ENCODE measurements at places on chromosomes 1 and 21.

GRCh38 chr1:2555634-2556276 is 416 bp upstream of the TNFRSF14 start:
- H3K27me3 ChIP-seq, result no peaks in the 10 kb centered on the region
- DNase-seq, result no peak
- peak overlapping the region; percentile 52 for H3K4me3 ChIP-seq
- peaks cover 15% of the 10 kb centered on the region for H3K4me1 ChIP-seq

DNA sequence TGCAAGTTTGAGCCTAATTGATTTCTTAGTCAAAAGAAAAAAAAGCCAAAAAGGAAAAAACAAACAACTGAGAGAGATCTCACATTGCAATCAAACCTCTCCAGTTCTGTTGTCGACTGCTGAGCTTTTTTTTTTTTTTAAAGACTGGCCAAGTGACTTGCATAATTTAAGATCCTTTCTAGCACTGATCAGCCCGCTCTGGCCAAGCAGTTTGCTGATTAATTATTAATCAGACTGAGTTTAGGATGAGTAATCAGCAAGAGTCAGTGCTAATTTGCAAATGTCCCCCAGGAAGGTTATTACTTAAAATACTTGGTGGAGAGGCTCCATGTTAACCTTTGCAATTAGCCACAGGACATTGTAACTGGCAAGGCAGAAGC is 39.3 kb downstream of the HMGB4 start:
- no peak for DNase-seq
- no peaks in the 10 kb centered on the region for H3K4me1 ChIP-seq
- no peak overlapping the region for H3K27ac ChIP-seq
- no peak overlapping the region for H3K4me3 ChIP-seq

- peaks cover 45% of the 10 kb centered on the region for H3K4me1 ChIP-seq
- H3K4me3 ChIP-seq, result no peak overlapping the region
- H3K36me3 ChIP-seq, result no peaks in the 10 kb centered on the region
- DNase-seq, result no peak
Measured at GRCh38 chr1:19067182-19067911, 110.9 kb upstream of the IFFO2 start.

DNA sequence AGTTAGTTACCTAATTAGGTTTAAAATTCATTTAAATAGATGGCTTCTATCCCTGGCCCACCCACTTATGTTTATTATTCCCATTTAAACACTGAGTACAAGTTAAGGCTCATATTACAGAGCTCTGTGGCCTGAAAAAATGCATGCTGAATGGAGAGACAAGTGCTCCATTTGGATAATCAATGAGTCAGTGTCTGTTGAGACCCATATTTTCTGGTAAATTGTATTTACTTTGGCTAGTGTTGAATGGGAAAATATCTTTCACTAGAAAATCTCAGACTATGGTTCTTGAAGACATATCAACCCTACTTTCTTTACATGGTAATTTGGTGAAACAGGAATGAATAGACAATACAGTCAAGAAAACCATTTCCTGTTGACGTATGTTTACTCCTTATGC is 356.0 kb downstream of the S1PR1 start:
- no peak for DNase-seq
- H3K36me3 ChIP-seq, result no peaks in the 10 kb centered on the region
- H3K4me3 ChIP-seq, result no peak overlapping the region
- no peaks in the 10 kb centered on the region for H3K27me3 ChIP-seq

- no peak for DNase-seq
- H3K4me3 ChIP-seq, result no peak overlapping the region
- no peak overlapping the region for H3K27ac ChIP-seq
Measured at GRCh38 chr1:214146523-214146922, 134.4 kb upstream of the SMYD2 start.

DNA sequence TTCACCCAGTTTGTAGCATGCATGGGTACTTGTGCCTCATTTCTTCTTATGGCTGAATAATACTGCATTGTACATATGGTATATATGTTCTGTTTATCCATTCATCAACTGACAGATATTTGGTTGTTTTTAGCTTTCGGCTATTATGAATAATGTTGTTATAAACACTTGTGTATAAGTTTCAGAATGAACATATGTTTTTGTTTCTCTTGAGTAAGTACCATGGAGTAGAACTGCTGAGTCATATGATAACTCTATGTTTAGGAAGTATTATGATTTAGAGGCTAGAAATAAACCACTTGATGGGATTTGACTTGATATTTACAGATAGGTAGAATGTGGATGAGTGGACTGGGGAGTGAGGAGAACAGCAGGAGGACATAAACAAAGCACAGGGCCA is 48.6 kb downstream of the WNT2B start:
- no peaks in the 10 kb centered on the region for H3K36me3 ChIP-seq
- H3K27me3 ChIP-seq, result no peaks in the 10 kb centered on the region
- no peak overlapping the region for H3K4me3 ChIP-seq
- H3K27ac ChIP-seq, result no peak overlapping the region
- DNase-seq, result no peak
- no peaks in the 10 kb centered on the region for H3K4me1 ChIP-seq

DNA sequence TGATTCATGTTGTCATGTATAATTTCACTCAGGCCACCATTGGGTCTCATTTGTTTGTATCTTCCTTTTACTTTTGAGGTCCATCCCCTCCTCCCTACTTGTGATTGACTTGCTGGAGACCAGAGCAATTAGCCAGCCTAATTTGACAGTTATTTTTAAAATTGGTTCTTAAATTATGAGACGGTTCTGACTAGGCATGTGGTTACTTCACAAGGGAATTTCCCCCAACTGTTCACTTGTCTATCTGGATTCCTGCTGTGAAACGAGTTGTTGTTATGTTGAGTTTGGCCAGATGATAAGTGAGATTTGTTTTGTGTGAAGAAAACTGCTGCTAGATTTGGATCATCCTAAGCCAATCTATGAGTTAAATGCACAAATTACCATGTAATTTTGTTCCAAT is 359.1 kb downstream of the BARHL2 start:
- no peaks in the 10 kb centered on the region for H3K36me3 ChIP-seq
- no peak overlapping the region for H3K27ac ChIP-seq
- H3K4me1 ChIP-seq, result no peaks in the 10 kb centered on the region
- no peaks in the 10 kb centered on the region for H3K27me3 ChIP-seq
- no peak for DNase-seq

DNA sequence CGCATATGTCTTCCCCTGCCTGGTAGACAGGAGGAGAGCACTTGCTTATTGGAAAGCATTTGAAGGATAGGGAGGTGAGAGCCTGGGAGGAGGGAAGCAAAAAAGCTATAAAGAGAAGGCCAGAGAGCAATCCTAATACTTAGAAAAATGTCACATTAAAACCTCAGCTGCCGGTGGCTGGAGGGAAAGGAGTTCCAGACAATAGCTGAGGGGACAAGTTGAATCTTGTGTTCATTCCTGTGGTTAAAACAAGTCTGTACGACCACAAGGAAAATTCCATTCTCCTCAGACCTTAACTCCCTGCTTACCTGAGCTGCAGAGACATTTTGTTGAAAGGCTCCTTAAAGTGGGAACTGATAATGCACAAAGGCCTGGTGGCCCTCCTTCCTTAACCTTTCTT is 218.8 kb upstream of the CAMK1G start:
- H3K4me3 ChIP-seq, result no peak overlapping the region
- H3K4me1 ChIP-seq, result no peaks in the 10 kb centered on the region
- H3K36me3 ChIP-seq, result no peaks in the 10 kb centered on the region
- DNase-seq, result no peak
- no peaks in the 10 kb centered on the region for H3K27me3 ChIP-seq

GRCh38 chr1:230563591-230563990 is 78.7 kb upstream of the COG2 start:
- no peak overlapping the region for H3K27ac ChIP-seq
- H3K4me1 ChIP-seq, result no peaks in the 10 kb centered on the region
- H3K27me3 ChIP-seq, result 0 out of 2 replicates have a peak, but pooled peaks cover 3% of the 10 kb centered on the region
- H3K36me3 ChIP-seq, result no peaks in the 10 kb centered on the region
- H3K4me3 ChIP-seq, result no peak overlapping the region
- no peak for DNase-seq

- no peak overlapping the region for H3K27ac ChIP-seq
- H3K36me3 ChIP-seq, result no peaks in the 10 kb centered on the region
- no peaks in the 10 kb centered on the region for H3K27me3 ChIP-seq
- no peaks in the 10 kb centered on the region for H3K4me1 ChIP-seq
- no peak overlapping the region for H3K4me3 ChIP-seq
Measured at GRCh38 chr21:46037331-46038325, 56.1 kb downstream of the COL6A1 start.

- H3K4me1 ChIP-seq, result no peaks in the 10 kb centered on the region
- H3K36me3 ChIP-seq, result no peaks in the 10 kb centered on the region
- no peak overlapping the region for H3K27ac ChIP-seq
- H3K4me3 ChIP-seq, result no peak overlapping the region
- DNase-seq, result no peak
Measured at GRCh38 chr1:229153955-229154548, 116.9 kb upstream of the RAB4A start.

GRCh38 chr1:54272772-54273091 is 72.8 kb downstream of the MRPL37 start:
- H3K27ac ChIP-seq, result no peak overlapping the region
- no peak for DNase-seq
- no peaks in the 10 kb centered on the region for H3K36me3 ChIP-seq
- no peak overlapping the region for H3K4me3 ChIP-seq

DNA sequence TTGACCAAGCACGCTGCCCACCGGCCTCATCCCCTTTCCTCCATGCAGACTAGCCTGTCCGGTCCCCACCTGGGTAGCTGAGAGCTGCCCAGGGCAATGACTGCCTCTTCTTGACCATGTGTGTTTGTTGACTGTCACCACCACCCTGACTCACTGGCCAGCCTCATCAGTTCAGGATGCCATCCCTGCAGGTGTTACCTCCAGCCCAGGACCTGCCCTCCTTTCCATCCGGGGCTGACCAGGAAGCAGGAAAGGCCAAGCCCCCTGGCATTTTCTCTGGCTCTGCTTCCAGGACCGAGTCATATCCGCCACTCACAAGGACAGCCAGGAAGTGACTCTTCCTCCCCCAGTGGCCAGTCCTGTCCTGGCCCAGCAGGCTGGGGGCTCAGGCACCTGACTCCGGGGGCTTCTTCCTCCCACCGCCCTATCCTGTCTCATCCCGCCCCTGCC is 17.1 kb downstream of the EPHA2 start:
- H3K4me1 ChIP-seq, result peaks cover 83% of the 10 kb centered on the region
- H3K36me3 ChIP-seq, result peaks cover 14% of the 10 kb centered on the region
- no peaks in the 10 kb centered on the region for H3K27me3 ChIP-seq

GRCh38 chr1:107979926-107980325 is 14.9 kb upstream of the VAV3 start:
- no peaks in the 10 kb centered on the region for H3K4me1 ChIP-seq
- H3K27ac ChIP-seq, result no peak overlapping the region
- H3K4me3 ChIP-seq, result no peak overlapping the region
- H3K36me3 ChIP-seq, result no peaks in the 10 kb centered on the region

GRCh38 chr1:117698398-117699160 is 92.7 kb downstream of the TENT5C start:
- no peak overlapping the region for H3K27ac ChIP-seq
- H3K36me3 ChIP-seq, result no peaks in the 10 kb centered on the region
- H3K27me3 ChIP-seq, result no peaks in the 10 kb centered on the region
- H3K4me3 ChIP-seq, result no peak overlapping the region
- DNase-seq, result no peak

GRCh38 chr1:21625390-21626190 is 43.6 kb downstream of the RAP1GAP start:
- DNase-seq, result no peak
- peaks cover 3% of the 10 kb centered on the region for H3K4me1 ChIP-seq
- no peak overlapping the region for H3K4me3 ChIP-seq
- H3K36me3 ChIP-seq, result no peaks in the 10 kb centered on the region
- no peaks in the 10 kb centered on the region for H3K27me3 ChIP-seq

- no peaks in the 10 kb centered on the region for H3K36me3 ChIP-seq
- H3K27me3 ChIP-seq, result no peaks in the 10 kb centered on the region
- no peak overlapping the region for H3K27ac ChIP-seq
Measured at GRCh38 chr1:83520797-83521196, 478.1 kb downstream of the TTLL7 start.

DNA sequence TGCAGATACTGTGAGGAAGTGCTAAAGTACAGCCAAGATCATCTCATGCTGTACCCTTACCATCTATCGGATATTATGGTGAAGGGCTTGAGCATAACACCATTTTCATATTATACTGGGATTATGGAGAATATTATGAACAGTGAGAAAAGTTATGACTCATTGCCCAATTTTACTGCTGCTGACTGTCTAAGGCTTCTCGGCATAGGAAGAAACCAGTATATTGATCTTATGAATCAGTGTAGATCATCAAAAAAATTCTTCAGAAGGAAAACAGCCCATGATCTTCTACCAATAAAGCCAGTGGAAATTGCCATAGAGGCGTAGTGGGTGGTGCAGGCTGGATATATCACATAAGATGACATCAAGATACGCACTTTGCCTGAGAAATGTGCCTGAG is 47.7 kb downstream of the PPIAL4G start:
- H3K27me3 ChIP-seq, result no peaks in the 10 kb centered on the region
- no peak for DNase-seq
- no peaks in the 10 kb centered on the region for H3K36me3 ChIP-seq
- no peak overlapping the region for H3K27ac ChIP-seq
- H3K4me1 ChIP-seq, result 0 out of 2 replicates have a peak, but pooled peaks cover 3% of the 10 kb centered on the region
- no peak overlapping the region for H3K4me3 ChIP-seq

DNA sequence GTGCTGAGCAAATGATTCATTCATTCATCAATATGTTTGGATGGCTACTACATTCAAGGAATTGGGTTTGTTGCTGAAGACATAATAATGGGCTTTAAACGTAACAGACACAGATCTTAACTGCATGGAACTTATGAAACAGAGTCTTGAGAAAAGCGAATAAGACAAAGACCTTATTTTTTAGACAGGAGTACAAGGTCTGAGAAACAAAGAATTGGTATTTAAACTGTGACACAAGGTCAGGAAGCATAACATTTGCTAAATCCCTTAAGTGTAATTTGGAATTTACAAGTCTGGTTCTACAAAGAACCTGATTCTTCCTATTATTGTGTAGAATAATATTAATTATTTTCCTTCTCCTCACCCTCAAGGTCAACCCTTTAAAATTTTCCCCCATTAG is 565.4 kb upstream of the RGS18 start:
- no peak overlapping the region for H3K4me3 ChIP-seq
- no peaks in the 10 kb centered on the region for H3K4me1 ChIP-seq
- no peak overlapping the region for H3K27ac ChIP-seq
- no peaks in the 10 kb centered on the region for H3K27me3 ChIP-seq
- H3K36me3 ChIP-seq, result no peaks in the 10 kb centered on the region

DNA sequence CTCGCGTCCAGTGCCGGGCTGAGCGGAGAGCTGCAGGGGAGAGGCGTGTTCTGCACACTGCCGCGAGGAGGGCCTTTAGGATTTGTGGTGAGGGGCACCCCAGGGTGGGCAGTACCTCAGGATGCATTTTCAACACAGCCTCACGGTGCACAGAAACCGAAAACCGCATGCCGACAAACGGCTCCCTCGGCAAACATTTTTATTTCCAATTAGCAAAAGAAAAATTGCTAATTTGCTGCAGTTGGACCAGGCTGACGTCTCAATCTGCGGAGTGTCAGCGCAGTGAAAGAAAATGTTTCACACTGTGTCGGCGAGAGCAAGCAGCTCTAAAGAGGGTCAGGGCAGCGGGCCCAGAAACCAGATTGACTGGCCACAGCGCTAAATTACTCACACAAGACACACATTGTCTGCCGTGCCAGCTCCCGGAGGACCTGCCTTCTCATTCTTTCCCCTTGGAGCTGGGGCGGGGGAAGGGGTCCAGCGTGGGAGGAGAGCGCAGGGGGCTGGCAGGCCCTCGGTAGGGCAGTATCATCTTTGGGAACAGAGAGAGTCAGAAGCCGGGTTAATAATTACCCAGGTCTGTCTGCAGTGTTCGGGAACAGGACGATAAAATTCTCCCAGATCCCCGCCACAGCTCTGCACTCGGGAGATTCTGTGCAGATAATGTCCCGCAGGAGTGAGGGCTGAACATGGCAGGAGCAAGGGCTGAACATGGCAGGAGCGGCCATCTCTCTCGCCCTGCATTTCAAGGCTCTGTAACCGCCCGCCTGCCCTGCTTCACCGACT is 150.2 kb downstream of the PRDM16 start:
- H3K27me3 ChIP-seq, result no peaks in the 10 kb centered on the region
- DNase-seq, result no peak
- no peak overlapping the region for H3K27ac ChIP-seq
